Subcutaneous adipose tissue (tissue), 4 donors: ENCODE measurements at places on chromosomes 3 and 15. TPM values are rescaled to one million over a fixed set of nuclear protein-coding genes. Genes with fewer than 3 reads are reported as not detected.

The MINDY2 gene
- 13.4 TPM for total RNA-seq

The DAZL gene
- total RNA-seq, result not detected

The ATP6V1A gene
- total RNA-seq, result 81.6 TPM

The GOLGA8J gene
- not detected for total RNA-seq

The STX19 gene
- total RNA-seq, result not detected

The TMEM39A gene
- 27.2 TPM for total RNA-seq

The MORC1 gene
- not detected for total RNA-seq

The COLQ gene
- 5.1 TPM for total RNA-seq

The SV2B gene
- total RNA-seq, result 6.4 TPM

The ESYT3 gene
- total RNA-seq, result 0.17 TPM

The CMTM7 gene
- 22.9 TPM for total RNA-seq

The TMEM108 gene
- total RNA-seq, result 1.0 TPM

The WNT5A gene
- total RNA-seq, result 1.3 TPM

The NANOGP8 gene
- total RNA-seq, result not detected

The ZPLD1 gene
- total RNA-seq, result not detected

The CILP gene
- 165 TPM for total RNA-seq

The MFN1 gene
- total RNA-seq, result 48.0 TPM

The SEMA3B gene
- total RNA-seq, result 9.0 TPM

The SLC22A13 gene
- not detected for total RNA-seq

The CCNB2 gene
- 3.5 TPM for total RNA-seq

The DNASE1L3 gene
- 2.8 TPM for total RNA-seq

The FGF12 gene
- total RNA-seq, result 2.0 TPM

The LEKR1 gene
- 0.22 TPM for total RNA-seq

The NSMCE3 gene
- total RNA-seq, result 7.0 TPM

The XIRP1 gene
- not detected for total RNA-seq

The TEX55 gene
- not detected for total RNA-seq

The SETD5 gene
- total RNA-seq, result 82.3 TPM

The FBXL2 gene
- 8.6 TPM for total RNA-seq

The TIGIT gene
- total RNA-seq, result 0.44 TPM

The P2RY1 gene
- 14.3 TPM for total RNA-seq

The CRYGS gene
- 7.9 TPM for total RNA-seq

The COPS2 gene
- total RNA-seq, result 100 TPM

The LIPC gene
- total RNA-seq, result not detected

The UACA gene
- total RNA-seq, result 154 TPM

The VPS33B gene
- 5.3 TPM for total RNA-seq

The UTS2B gene
- total RNA-seq, result 0.82 TPM

The FOXL2 gene
- total RNA-seq, result not detected

The PLA2G4E gene
- not detected for total RNA-seq

The C2CD4A gene
- total RNA-seq, result not detected
